ENCODE measurements at places on chromosomes 1 and 21. TPM values are rescaled to one million over a fixed set of nuclear protein-coding genes. Genes with fewer than 3 reads are reported as not detected.

DNA sequence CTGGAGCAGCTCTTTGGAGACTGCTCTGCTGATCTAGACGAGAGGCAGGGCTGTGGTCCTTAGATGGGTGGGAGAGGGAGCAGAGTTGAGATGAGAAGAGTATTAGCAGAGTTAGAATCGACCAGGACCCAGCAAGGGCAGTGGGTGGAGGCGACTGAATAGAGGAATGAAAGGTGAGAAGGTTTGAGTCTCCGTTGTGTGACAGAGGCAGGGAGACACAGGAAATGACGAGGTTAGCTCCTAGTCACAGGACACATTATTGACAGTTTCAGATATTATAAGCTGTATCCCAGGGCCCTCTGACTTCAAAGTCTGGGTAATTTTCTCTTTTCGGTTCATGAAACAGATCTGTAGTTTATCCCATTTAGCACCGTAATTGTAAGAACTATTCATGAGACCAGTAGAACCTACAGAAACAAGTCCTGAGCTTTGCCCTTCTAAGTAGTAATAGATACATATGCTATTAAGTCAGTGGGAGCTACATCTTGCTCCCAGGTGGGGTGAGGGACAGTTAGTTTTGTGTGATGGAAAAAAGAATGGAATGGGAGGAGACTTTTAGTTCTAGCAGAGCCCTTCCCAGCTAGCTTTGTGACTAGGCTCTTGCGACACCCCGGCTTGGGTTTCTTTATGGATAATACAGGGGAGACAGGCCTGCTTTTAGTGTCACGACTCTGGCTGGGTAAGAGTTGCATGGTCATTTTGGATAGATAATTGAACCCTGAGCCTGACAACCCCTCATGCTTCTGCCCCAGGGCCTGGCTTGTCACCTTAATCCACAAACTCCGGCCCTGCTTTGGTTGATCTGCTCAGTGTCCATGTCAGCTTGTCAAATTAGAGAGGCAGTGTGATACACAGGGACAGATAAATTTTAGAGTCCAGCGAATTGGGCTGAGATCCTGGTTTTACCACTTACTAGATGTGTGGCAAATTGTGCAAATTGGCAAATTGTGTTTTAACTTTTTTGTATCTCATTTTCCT, 70.2 kb downstream of the UCK2 start:
- no peaks in the 10 kb centered on the region for H3K27me3 ChIP-seq
- peak overlapping the region; percentile 93 for H3K27ac ChIP-seq
- peaks cover 39% of the 10 kb centered on the region for H3K36me3 ChIP-seq
- H3K4me3 ChIP-seq = no peak overlapping the region
- DNase-seq = no peak

CNIH3 gene
- total RNA-seq = 7.8 TPM

MARK1 gene
- not detected for total RNA-seq

OR10Z1 gene
- total RNA-seq = not detected

GRCh38 chr1:171817511-171818265, 23.6 kb upstream of the DNM3 start:
- no peak overlapping the region for H3K27ac ChIP-seq
- no peak overlapping the region for H3K4me3 ChIP-seq
- DNase-seq = peak; percentile 71

OR2L5 gene
- total RNA-seq = not detected

RAB25 gene
- total RNA-seq = not detected

Measured in SJSA1 (cell line).